Neural progenitor cell (in vitro differentiated cells): ENCODE measurements at places on chromosomes 7 and 10. TPM values are rescaled to one million over a fixed set of nuclear protein-coding genes. Genes with fewer than 3 reads are reported as not detected.
A peak's percentile ranks its signal among the peaks of the same experiment; 100 is the strongest.

The TMEM270 gene
- total RNA-seq: not detected in 2 replicates

The MAGI2 gene
- total RNA-seq: 4.2 and 5.8 TPM in 2 replicates

GRCh38 chr10:36801660-36802059 is 323.7 kb upstream of the ANKRD30A start:
- DNase-seq: no peak
- H3K36me3 ChIP-seq: no peaks in the 10 kb centered on the region
- H3K27me3 ChIP-seq: no peaks in the 10 kb centered on the region
- H3K4me1 ChIP-seq: no peaks in the 10 kb centered on the region
- H3K4me3 ChIP-seq: no peak overlapping the region

- DNase-seq: no peak
- H3K27me3 ChIP-seq: no peaks in the 10 kb centered on the region
- no peak overlapping the region for H3K27ac ChIP-seq
Observed at GRCh38 chr10:2623675-2624274, 443.6 kb upstream of the PFKP start.

GRCh38 chr10:99329554-99330346 is 594 bp downstream of the CNNM1 start:
- H3K27me3 ChIP-seq: peaks cover 83% of the 10 kb centered on the region
- peak overlapping the region; percentile 58 for H3K4me3 ChIP-seq
- peak; percentile 66 for DNase-seq

DNA sequence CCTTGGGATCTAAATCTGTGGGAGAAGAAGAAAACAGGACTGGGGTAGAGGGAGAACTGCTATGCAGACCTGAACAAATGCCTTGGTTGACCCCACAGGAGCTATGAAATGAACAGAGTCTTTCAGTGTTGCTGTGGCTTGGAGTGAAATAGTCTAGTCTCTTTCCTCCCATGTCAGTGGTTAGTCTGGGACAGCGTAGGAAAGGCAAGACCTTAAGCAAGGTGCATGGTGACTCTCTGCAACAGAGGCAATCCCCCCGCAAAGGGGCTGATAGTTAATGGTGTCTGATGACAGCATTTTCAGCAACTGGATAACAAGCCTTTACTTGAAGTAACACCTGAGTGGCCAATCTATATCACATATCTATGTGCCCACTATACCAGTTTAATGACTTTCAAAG is 62.3 kb downstream of the ARL4A start:
- H3K27me3 ChIP-seq: no peaks in the 10 kb centered on the region
- no peaks in the 10 kb centered on the region for H3K36me3 ChIP-seq
- no peak overlapping the region for H3K27ac ChIP-seq
- H3K4me1 ChIP-seq: peaks cover 13% of the 10 kb centered on the region

DNA sequence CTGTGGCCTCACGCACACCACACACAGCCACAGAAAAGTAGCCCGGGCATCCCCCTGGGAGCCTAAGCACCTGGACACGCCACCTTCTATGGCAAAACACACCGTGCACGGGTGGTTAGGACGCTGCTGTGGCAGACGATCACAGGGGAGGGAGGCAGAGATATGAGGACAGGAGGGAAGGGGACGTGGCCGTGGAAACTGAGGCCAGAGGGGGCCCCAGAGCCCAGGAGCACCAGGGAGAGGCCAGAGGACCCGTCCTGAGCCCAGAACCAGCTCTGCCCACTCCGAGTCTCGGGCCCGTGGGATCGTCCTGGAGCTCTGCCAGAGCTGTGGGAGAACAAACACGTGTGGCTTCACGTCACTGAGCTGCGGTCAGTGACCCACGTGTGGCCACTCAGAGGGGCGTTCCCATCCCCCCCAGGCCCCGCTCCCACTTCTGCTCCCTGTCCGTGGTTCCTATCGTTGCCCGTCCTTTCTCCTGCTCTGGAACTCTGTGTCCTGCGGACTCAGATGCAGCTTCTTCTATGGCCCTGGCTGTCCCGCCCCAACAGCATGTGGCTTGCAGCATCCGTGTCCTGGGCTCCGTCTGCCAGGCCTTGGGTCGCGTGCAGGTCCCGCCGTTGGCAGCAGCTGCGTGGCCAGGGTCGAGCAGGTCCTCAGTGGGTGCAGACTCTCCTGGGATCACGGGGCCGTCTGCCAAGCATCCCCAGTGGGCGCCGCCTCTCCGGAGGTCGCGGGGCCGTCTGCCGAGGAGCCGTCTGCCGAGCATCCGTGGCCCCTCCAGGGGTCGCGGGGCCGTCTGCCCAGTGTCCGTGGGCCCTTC is 31.0 kb downstream of the GET4 start:
- H3K36me3 ChIP-seq: no peaks in the 10 kb centered on the region
- H3K4me3 ChIP-seq: no peak overlapping the region

GRCh38 chr10:86317949-86318725 is 48.5 kb downstream of the GRID1 start:
- no peak overlapping the region for H3K4me3 ChIP-seq
- no peak overlapping the region for H3K27ac ChIP-seq
- DNase-seq: no peak
- H3K27me3 ChIP-seq: no peaks in the 10 kb centered on the region
- H3K36me3 ChIP-seq: no peaks in the 10 kb centered on the region

- H3K4me3 ChIP-seq: no peak overlapping the region
- H3K36me3 ChIP-seq: no peaks in the 10 kb centered on the region
- no peak overlapping the region for H3K27ac ChIP-seq
- peaks cover 16% of the 10 kb centered on the region for H3K4me1 ChIP-seq
Observed at GRCh38 chr10:21490711-21491105, 34.8 kb downstream of the SKIDA1 start.

- no peak overlapping the region for H3K27ac ChIP-seq
- H3K27me3 ChIP-seq: no peaks in the 10 kb centered on the region
- H3K4me3 ChIP-seq: no peak overlapping the region
- no peaks in the 10 kb centered on the region for H3K36me3 ChIP-seq
Observed at GRCh38 chr10:132685101-132685891, 100.7 kb downstream of the NKX6-2 start.
